Eye (tissue), 1 donor: ENCODE measurements at places on chromosomes 6 and 20.

DNA sequence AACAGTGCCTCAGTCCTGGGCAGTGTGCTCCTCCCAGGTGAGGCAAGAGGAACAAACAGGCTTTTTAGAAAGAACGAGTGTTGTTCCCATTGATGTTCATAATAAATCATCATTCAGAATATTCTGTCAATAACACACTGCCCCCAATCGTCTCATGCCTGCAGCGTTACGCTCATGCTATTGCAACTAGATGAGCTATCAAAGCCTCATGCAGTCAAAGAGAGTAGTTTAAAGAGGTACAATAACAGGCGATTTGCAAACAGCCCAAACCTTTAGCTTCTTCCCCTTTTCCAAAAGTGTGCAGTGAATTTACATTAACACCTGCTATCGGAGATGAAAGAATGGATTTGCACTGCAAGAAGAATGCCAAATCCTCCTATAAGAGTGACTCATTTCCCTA lies 1164.7 kb upstream of the MAP3K7 start:
- no peak for DNase-seq

DNA sequence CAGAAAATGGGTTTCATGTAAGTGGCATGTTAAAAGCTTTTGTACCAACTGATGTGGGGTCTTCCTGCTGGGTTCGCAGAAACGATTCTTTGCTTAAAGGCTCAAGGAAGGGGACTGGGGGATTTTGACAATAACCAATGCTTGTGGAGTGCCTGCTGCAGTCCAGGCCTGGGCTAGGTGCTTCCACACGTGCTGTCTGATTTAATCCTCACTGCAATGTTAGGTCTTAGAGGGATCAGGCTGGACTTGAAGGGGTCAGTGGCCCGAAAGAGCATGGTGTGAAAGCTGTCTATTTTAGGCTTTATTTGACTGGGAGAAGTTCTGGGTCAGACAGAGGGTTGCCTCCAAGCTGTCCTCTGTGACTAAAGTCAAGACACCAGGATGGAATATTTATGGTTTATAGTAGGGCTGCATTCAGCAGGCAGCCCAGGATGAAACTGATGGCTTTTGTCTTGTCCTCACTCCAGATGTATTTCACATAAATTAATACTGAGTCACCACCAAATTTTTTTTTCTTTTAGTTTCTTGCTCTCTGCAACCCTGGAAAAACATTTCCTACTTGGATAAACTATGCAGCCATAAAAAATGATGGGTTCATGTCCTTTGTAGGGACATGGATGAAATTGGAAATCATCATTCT lies 219.1 kb downstream of the ZMYND8 start:
- DNase-seq = no peak

- peak; percentile 58 for DNase-seq
Measured at GRCh38 chr6:72218125-72218524, 331.8 kb downstream of the RIMS1 start.

GRCh38 chr6:33915134-33915533 lies 111.3 kb upstream of the MLN start:
- DNase-seq = no peak

- DNase-seq = no peak
Measured at GRCh38 chr20:59673288-59673997, 69.1 kb downstream of the PHACTR3 start.

DNA sequence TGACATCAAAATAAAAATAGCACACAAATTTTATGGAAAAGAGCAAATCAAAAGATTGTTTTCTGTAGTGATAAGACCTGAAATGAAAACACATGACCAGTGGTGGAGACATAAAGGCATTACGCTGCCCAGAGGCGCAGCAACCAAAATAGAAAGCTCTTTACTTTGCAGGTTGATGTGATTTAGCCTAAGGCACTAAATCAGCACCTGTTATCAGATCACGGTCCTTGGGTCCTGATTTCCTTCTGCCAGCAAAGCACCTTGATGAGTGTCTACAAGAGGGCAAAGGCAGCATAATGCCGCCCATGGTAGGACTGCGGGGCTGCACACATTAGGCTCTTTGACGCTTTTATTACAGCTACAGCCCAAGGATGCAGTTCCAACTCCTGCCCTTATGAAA lies 19.3 kb upstream of the RAMACL start:
- DNase-seq = no peak

- DNase-seq = no peak
Measured at GRCh38 chr6:116192786-116193185, 61.1 kb downstream of the TSPYL4 start.
